ENCODE measurements at places on chromosomes 2 and 18. TPM values are rescaled to one million over a fixed set of nuclear protein-coding genes. Genes with fewer than 3 reads are reported as not detected.

The CAPN13 gene
- not detected for total RNA-seq

The ASPRV1 gene
- 0.73 TPM for total RNA-seq

The PID1 gene
- total RNA-seq = 1.5 TPM

The DYNAP gene
- total RNA-seq = not detected

The MROH2A gene
- 0.92 TPM for total RNA-seq

The ICOS gene
- total RNA-seq = not detected

The KCNE4 gene
- total RNA-seq = 68.0 TPM

The KLHL14 gene
- total RNA-seq = 1.3 TPM

The EHD3 gene
- 4.4 TPM for total RNA-seq

The ERICH2 gene
- not detected for total RNA-seq

The NMUR1 gene
- total RNA-seq = not detected

The AQP12A gene
- not detected for total RNA-seq

DNA sequence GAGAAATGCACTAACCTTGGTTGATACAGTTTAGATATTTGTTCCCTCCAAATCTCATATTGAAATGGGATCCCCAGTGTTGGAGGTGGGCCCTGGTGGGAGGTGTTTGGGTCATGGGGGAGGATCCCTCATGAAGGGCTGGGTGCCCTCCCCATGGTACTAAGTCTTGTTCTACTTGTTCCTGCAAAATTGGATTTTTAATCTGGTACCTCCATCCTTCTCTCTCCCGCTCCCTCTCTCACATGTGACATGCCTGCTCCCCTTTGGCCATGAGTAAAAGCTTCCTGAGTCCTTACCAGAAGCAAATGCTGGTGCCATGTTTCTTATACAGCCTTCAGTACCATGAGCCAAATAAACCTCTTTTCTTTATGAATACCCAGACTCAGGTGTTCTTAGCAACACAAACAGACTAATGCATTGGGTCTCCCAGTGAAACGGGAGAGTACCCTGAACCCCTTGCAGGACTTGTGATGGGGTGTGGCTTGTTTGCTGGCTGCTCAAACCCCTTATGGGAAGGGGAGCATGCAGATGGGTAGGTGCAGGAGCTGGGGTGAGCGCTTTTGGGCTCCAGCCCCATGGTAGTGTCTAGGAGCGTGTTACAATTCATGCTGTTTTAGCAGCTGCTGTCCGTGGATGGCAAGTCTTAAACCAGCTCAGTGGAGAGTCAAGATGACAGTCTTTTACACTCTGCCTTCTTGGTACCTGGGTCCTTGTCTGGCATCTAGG lies 27.2 kb downstream of the FAHD2B start:
- DNase-seq = no peak

- DNase-seq = no peak
These were observed 211.5 kb downstream of the GALR1 start for GRCh38 chr18:77461062-77461688.

- DNase-seq = no peak
These were observed 7.2 kb downstream of the SIX3 start for GRCh38 chr2:44948565-44949328.

DNA sequence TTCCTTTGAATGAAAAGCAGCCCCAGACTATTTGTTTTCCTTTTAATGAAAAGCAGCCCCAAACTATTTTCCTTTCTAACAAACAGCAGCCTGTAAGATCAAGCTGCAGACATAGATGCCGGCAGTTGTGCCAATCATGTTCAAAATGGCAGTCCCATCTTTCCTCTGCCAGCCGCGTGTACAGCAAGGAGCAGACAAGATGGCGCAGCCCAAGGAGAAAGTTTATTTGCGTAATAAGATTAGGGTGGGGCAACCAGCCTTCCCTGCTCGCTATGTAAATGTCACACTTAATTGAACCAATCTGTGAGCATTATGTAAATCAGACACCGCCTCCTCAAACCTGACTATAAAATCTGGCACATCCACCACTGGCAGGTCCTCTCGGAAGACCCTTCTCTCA lies 226.0 kb downstream of the TGIF1 start:
- peak; percentile 33 for DNase-seq

DNA sequence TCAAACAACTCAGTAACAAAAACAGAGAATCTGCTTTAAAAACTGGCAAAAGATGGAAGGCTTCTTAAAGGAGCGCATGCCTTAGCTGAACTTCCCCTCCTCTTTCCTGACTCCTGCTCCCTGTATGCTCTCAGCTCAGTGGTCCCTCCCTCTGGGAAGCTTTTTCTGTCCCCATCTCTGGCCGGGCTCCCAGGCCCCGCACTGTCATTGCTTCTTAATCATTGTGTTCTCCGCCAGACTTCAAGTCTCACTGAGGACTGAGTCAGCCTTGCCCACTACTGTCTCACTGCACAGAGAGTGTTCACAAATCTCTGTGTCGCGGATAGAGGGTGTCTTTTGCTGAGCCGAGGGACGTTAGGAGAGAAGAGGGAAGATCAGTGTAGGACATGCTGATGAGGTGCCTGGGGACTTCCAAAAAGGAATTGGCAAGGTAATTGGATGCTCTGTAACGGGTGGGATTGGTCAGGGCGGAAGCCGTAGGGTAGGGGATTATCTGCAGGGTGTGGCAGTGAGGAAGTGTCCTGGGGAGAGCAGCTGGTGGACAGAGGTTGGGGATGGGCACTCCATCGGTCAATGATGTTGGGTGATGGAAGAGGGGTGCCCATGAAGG lies 16.2 kb downstream of the TOGARAM2 start:
- DNase-seq = peak; percentile 66

- no peak for DNase-seq
These were observed 46.9 kb downstream of the TMEM17 start for GRCh38 chr2:62459106-62459505.

- DNase-seq = peak; percentile 45
These were observed 2.2 kb upstream of the PDIA6 start for GRCh38 chr2:10814571-10815331.

DNA sequence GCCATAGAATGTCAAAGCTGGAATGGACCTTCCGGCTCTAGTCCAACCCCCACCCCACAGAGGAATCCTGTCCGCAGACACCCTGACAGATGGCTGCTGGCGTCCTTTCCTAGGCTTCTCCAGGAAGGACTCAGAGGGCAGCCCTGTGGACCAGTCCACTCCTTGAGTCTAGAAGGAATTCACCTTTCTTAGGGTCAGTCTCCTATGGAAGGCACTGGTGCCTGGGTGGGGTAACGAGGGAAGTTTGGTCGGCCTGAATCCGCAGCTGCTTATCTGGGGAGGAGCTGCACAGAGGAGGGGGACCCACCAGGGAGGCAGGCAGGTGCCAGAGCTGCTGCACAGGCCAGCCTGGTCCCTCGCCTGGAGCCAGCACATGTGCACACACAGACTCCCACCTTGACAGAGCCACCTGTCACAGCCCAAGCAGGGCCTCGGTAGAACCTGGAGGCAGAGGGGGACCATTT lies 2.5 kb downstream of the DNMT3A start:
- no peak for DNase-seq

DNA sequence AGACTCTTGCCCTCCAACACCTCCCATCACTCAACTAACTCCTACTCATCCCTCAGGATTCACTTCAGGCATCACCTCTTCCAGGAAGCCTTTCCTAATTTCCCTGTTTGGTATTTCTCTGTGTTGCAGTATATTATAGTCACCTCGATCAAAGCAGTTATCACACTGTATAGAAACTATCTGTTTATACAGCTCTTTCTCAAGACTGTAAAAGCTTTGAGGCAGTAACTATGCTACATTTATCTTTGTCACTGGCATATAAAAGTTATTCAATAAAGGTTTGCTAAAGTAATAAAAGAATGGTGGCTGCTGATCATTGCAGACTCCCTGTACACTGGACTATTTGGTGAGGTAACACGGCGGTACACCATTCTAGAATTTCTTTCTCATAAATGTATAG lies 284.9 kb downstream of the PAX3 start:
- DNase-seq = no peak

- DNase-seq = no peak
These were observed 145.6 kb downstream of the FAM161A start for GRCh38 chr2:61707984-61708852.

DNA sequence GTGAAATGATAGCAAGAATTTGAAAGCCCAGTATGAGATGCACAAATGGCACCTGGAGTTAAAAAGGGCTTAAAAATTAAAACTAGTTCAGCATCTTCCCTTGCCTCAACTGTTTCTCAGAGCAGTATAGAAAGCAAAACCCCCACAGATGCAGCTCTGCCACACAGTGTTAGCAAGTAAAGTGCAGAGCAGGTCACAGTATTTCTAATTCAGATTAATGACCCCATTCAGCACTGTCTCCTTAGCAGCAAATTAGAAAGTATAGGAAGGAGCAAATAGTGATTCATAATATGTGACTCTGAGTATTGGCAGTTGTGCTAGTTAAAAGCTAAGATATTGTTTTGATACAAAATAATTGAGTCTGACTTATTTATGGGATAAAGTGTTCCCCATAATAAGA lies 73.8 kb upstream of the CCDC85A start:
- no peak for DNase-seq

DNA sequence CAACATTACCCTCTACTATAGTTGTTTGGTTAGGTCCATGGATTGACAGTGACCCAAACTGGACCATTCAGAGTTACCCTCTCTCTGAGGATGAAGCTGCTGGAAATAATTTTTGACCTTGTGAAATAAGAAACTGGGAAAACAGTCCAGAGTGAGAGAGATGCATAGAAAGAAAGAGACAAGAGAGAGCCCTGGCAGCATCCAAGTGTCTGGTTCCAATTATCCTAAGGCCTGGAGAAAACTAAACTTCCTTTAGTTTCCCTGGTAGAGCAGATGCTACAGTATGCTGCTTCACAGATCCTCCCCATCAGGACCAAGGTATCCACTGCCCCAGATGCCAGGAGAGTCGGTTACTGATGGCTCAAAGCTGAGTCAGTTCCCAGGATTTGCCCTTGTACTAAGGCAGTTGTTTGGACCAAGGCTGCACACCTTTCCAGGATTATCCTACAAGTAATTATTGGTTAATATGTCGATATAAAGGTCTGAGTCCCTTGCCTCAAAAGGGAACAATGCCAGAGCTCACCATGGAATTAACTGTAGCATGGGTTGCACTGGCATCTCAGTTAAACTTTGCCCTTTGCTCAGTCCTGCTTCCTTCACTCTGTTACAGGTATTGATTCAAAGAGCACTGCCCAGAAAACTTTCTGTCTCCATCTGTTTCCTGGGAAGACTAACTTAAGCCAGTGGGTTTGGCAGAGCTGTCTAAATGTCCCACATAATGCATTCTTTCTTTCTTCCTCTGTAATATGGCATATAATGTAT lies 14.6 kb upstream of the CHN1 start:
- DNase-seq = no peak

- DNase-seq = no peak
These were observed 108.2 kb downstream of the ZNF516 start for GRCh38 chr18:76386886-76387285.

GRCh38 chr18:7038330-7038851 lies 79.2 kb downstream of the LAMA1 start:
- peak; percentile 11 for DNase-seq

GRCh38 chr2:86002375-86002774 lies 103.3 kb downstream of the POLR1A start:
- no peak for DNase-seq

GRCh38 chr2:96163768-96164429 lies 18.7 kb upstream of the DUSP2 start:
- no peak for DNase-seq

- peak; percentile 31 for DNase-seq
These were observed 230.4 kb downstream of the MEIS1 start for GRCh38 chr2:66665124-66665984.

DNA sequence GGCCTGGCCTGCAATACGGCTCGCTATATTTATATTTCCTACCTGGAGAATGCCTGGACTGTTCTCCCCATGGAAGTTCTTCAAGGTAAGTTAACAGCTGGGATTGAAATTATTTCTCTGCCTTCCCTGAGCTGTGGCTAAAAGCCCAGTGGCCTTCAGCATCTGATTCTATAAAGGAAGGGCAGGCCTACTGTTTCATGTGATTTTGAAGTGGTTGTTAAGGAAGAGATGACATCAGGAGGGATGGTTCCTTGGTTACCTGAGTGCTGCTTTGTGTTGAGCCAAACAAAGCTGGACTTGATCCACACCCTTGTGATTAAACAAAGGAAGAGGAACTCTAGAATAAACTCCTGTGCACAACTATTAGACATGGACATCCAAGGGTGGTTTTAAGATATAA lies 61.6 kb downstream of the MFSD6 start:
- peak; percentile 20 for DNase-seq

- DNase-seq = no peak
These were observed 1139.5 kb downstream of the BCL11A start for GRCh38 chr2:59413751-59414570.

DNA sequence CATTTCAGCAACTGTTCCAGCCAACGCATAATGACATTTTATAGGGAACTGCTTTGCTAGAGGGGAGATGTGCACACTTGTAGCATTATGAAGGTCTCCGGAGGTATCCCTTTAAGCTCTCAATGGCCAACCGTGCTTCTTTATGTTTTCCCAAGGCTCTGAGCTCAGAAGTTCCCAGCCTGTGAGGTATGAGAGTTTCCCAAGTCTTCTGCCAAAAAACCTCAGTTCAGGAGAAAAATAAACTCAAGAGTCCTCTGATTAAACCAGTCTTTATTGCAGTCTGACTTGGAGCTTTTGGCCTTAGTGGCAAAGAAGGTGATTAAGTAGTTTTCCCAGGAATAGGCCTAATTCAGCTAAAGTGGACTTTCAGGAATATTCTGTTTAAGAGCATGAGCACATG lies 35.4 kb upstream of the ZNF532 start:
- DNase-seq = no peak

DNA sequence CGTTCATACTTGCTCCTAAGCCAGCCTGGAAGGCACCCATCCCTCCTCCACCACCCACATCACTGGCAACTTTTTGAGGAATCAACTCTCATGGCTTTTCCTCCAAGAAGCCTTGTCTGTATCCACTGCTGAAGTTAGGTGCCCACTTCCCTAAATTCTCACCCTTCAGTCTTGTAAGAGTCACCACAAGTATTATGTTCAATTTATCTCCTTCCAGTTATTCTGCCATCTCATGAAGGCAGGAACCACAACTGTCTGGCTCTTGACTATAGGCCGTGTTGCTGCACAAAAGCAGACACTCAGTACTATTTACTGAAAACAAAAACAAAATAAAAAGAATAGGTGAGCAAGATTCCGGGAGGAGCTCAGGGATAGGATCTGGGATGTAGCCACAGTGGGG lies 234.8 kb downstream of the CYRIA start:
- DNase-seq = no peak

DNA sequence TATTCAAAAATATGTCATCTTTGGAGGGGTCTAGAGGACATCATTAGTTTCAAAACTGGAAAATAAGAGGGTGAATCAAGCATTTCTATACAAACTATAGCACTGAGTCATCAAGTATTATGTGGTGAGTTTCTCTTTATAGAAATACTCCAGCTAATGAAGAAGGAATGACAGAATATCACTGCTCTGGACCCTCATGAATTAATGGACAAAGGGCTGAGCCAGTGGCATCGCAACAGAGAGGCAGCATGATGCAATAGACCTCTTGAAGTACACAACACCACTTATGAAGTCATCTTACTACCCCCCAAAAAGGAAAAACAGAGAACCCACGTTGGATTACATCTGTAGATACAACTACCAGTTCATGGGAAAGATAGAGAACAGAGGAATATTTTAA lies 27.4 kb upstream of the EIF2AK3 start:
- no peak for DNase-seq

Measured in A673 (cell line).